ENCODE measurements at places on chromosomes 5 and 9. TPM values are rescaled to one million over a fixed set of nuclear protein-coding genes. Genes with fewer than 3 reads are reported as not detected.

IRGM gene
- total RNA-seq: not detected

DNA sequence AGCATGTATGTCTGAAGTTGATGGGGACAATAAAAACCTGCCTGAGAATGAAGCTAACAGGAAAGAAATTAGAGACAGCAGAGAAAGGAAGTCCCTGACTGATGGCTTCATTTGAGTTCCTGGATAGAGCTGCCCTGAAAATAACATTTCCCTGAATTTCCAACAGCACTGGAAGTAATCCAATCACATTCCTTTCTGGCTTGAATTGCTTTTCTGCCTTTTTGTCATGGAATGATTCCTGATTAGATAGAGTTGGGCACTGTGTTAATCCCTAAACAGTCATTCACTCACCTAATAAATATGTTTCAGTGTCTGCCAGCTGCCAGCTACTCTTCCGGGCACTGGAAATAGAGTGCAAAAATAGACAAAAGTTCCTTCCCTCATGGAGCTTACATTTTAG lies 30.0 kb upstream of the SH3RF2 start:
- DNase-seq: no peak

DNA sequence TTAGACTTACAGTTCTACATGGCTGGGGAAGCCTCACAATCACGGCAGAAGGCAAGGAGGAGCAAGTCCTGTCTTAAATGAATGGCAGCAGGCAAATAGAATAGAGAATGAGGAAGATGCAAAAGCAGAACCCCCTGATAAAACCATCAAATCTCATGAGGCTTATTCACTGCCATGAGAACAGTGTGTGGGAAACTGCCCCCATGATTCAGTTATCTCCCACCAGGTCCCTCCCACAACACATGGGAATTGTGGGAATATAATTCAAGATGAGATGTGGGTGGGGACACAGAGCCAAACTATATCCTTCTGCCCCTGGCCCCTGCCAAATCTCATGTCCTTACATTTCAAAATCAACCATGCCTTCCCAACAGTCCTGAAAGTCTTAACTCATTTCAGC lies 367.1 kb downstream of the MED10 start:
- DNase-seq: no peak

CCNO gene
- total RNA-seq: 1.3 TPM

All from lower leg skin (tissue), 4 donors.